Esophagus squamous epithelium (tissue), 5 donors: ENCODE measurements at places on chromosomes 12 and 14.

DNA sequence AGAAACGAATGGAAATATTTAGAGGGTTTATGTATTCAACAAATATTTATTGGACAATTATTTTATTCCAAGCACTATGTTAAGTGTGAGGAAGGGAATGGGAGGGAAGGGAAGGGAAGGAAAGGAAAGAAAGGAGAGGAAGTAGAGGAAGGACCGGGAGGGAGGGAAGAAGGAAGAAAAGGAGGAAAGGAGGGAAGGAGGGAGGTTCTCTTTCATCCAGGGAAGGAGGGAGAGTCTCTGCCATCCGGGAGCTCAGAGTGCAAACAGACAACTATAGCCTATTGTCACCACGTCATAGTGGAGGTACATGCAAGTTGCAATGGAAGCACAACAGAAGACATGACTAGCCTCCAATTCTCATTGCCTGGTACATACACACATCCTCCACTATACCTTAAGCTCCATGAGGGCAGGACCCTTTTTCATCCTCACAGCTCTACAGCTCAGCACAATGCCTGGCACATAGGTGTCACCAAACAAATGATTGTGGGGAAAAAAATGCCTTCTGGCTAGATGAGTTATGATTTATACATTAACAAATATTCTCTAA is 48.1 kb downstream of the DAD1 start:
- DNase-seq: no peak

- DNase-seq: no peak
Observed at GRCh38 chr12:19382111-19382526, 57.2 kb upstream of the AEBP2 start.

DNA sequence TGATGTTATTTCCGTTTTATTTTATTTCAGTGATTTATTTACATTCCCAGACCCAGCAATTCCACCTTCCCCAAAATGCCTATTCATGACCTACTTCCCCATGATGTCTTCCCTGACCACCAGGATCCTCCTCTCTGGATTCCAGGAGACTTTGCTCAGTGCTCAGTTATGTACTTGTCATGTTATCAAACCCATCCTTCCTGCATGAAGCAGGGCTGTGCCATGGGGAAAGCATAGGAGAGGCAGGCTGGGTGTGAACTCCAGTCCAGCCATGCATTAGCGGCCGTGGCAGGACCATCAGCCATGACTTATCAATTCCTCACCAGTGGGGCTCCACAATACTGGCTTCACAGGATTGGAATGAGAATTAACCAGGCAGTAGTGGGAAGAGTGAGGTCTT is 57.8 kb downstream of the B4GALNT3 start:
- DNase-seq: no peak

- DNase-seq: no peak
Observed at GRCh38 chr12:53752192-53752601, 418 bp upstream of the CISTR start.

GRCh38 chr12:5746036-5746908 is 198.8 kb downstream of the ANO2 start:
- DNase-seq: no peak

DNA sequence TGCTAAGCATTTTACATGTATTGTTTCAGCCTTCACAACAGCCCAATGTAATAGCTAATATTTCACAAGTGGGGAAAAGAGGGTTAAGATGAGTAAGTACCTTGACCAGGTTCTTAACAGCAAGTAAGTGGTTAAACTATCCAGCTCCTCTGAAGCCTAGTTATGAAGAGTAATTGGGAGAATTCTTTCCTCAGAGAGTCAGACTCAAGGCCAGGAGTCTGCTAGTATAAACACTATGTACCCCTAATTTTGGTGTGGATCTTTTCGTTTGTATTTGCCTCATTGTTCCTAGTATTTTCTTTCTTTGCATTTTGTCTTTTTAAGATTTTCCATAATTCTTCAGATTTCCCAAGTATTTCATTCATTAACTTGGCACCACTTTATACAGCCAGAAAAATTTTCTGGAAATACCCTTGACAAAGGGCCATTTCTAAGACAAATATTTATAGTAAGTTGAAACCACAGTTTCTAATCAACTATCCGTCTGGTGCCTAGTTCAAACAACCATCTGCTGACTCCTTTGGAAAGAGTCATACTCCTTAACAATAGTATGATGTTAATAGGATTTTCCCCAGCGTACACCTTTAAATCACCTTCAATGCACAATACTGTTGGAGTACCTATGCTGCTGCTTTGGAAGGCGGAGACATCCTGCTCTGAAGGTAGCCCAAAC is 81.2 kb downstream of the SCAF11 start:
- DNase-seq: no peak

- no peak for DNase-seq
Observed at GRCh38 chr12:7129287-7129871, 690 bp upstream of the RBP5 start.

- DNase-seq: no peak
Observed at GRCh38 chr14:99699861-99700260, 15.8 kb downstream of the CYP46A1 start.

DNA sequence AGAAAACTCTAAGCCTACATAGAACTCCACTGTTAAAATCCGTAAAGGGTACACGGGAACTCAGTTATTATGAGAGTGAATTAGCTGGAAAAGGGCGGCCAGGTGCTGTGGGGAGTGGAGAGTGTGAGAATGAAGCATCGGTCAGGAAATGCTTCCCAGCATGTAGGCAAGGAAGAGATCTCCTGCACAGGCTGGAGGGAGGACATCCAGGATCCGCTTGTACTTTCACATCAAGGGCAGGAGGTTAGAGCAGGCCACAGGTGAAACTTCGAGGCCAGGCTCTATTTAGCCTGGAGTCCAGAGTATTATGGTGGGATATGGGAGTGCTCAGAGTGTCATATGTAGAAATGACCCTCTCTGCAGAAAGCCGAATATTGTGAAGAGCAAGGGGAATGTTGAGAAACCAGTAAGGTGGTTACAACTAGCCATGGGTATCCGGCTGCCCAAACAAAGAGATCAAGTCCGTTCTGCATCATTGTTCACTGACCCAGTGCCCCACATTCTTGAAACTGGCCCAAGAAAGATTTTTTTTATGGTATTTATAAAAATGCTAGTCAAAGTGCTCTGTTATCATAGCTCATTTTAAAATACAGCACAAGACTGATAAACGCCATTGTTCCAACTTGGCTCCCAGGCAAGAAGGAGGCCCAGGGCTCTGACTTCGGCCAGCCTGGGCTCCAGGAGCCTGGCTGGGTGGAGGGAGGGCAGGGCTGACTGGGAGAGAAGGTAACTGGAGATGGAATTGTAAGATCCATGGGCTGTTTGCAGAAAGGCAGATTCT is 79.4 kb upstream of the HIF1A start:
- no peak for DNase-seq

DNA sequence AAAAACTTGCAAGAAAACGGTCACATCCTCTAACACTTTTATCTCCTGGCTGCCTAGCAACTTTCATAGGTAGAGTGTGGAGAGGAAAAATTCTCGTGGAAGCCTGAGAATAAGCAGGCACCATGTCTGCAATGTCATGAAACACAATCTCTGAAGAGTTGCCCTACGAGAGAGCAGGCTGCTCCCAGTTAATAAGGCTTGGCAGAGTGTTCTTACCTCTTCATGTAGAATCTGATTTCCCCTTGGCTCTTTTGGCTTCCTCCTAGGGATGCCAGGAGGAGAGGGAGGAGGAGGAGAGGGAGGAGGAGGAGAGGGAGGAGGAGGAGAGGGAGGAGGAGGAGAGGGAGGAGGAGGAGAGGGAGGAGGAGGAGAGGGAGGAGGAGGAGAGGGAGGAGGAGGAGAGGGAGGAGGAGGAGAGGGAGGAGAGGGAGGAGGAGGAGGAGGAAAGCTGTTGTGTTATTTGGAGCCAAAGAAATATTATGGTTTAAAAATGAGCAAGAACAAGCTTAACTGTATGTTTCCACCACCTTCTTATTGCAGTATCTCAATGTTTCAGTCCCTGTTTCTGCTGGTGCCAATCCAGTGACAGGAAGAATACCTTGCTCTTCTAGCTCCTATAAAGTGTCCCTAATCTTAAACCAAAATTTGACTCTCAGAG is 52.9 kb downstream of the EGLN3 start:
- DNase-seq: no peak

DNA sequence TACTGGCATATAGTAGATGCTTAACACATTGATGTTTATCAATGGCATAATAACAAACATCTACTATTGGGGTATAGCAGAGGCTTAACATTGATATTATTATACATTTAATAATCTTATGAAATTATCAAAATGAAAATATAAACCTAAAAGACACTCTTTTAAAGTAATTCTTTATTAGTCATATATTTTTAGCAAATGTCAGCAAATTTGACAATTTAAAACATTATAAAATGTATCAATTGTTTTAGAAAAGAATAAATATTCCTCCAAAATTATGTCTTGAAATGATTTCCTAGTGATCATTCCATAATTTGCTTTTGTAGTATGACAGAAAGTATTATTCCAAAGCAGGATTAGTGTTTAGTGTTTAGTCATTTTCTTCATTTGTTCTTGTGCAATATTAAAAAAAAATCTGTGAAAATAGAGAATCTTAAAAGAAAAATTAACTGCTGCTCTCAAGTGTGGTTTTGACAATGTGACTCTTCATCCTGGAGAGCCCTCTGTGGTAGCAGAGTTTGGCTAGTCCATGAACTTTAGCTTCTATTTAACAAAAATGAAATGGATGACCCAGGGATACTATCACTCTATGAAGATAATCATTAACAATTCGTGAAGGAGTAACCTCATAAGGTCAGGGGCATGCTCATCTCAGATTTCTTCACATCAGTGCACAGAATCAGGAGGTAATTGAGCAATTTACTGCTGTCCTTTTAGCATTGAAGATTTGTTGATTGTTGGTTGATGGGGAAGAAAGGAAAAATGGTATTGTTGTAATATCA is 1018.5 kb downstream of the LRFN5 start:
- DNase-seq: no peak

- no peak for DNase-seq
Observed at GRCh38 chr12:69981881-69982475, 157.0 kb downstream of the MYRFL start.

GRCh38 chr14:51884086-51884927 is 23.9 kb downstream of the GNG2 start:
- DNase-seq: no peak

DNA sequence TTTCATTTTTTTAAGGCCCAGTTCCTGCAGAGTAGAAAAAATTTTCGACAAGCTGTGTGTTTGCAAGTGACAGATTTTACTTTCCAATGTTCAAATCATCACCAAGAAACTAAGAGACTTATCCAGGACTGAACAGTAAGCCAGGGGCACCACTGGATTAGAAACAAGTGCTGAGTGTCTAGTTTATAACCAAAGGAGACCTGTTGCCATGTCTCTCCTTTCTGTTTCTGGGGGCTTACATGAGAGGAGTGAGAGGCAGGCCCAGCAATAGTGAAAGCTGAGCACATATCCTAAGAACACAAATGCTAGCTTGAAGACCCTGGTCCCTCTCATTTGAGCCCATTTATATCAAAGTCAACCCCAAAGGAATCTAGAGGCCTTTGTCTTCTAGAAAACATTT is 2.9 kb downstream of the IFNG start:
- no peak for DNase-seq

DNA sequence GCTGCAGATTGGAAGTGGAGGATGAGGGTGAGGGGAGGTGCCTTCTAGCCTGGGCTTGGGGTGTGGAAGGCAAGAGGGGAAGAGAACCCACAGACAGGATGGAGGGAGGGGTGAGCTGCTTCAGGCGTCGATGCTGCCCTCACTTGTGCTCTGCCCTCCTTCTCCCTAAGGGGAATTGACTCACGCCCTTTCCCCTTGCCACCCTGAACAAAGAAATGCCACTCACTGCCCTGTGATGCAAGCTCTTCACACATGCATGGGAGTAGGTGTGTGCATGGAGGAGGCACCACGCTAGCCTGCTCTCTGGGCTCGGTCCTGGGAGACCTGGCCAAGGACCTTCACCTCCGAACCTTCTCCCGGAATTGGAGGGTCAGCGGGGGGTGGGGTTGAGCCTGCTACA is 35.7 kb upstream of the PRMT8 start:
- no peak for DNase-seq

DNA sequence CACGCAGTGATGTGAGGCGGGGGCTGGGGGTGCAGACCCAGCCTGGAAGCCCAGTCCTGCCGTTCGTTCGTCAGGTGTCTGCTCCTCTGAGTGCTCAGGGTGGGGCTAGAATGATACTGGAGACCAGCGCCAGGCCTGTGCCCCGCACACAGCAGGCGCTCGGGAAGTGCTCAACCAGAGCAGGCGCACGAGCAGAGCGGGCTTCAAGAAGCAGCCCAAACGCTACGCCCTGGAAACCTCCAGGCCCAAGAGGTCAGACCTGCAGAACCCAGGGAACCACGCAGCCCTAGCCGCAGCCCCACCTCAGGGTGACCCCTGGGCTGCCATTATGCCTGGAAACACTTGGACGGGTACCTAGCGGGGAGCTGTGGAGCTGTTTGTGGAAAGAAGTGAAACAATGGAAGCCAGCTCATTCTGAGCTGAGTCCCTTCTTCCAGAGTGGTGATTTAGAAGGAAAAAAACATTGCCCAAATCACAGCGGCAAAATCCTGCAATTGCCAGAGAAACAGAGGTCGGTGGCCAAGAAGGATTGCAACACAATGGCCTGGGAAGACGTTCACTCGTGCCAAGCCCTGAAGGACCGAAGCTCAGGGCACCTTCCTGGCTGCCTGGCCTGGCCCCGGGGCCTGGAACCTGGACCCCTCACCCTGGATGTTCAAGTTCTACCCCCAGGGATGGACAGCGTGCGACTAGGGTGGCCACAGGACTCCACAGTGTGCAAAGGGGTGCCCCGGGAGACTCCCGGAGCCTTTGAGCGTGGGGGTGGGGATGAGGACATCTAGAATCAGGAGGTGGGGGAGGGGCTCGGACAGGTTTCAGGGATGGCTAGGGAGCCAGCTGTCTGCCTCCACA is 40.4 kb upstream of the DIO3 start:
- no peak for DNase-seq

GRCh38 chr12:124577986-124578385 is 10.6 kb upstream of the NCOR2 start:
- DNase-seq: no peak

DNA sequence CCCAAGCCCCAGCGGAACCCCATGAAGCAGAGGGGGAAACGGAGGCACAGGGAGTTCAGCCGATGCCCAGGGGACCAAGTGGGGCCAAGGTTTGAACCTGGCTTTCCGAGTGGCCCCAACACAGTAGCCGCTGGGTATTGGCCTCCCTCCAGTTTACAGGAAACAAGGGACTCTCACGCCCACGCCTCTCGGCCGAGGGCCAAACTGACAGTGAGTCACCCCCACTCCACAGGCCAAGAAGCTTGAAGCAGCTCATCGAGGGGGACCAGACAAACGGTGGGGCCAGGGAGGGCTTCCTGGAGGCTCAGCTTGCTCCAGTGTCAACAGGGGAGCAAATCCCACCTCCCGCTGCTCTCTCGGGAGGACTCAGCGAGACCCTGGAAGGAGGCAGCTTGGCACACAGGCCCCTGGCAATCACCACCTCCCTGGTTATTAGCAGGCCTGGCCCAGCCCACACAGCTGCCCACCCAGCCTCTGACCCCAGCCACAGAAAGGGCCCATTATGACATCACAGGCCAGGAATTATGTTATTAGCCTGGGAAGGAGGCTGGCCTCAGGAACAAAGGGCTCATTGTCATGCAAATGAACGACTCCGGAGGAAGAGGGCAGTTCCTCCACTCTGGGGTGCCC is 54.6 kb downstream of the NCOR2 start:
- no peak for DNase-seq
